Occipital lobe (tissue), 3 donors: ENCODE measurements at places on chromosomes 5 and 9. TPM values are rescaled to one million over a fixed set of nuclear protein-coding genes. Genes with fewer than 3 reads are reported as not detected.

DNA sequence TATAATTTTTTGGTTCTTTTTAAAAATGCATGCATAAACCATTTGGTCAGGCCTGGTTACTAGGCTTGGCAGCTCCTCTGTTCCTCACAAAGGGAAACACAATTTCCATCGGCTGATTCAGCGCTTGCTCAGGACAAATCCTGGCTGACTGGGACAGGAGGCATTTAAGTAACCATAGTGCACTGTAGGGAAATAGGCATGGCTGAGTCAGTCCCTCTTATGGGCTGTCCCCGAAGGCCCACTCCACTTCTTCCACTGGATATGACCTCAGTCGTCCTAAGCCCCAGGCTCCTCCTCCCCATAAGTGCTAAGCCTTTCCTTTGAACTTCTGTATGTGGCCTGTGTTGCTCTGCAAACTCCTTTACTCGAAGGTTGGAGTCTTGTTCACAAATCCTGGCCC, 71.2 kb upstream of the GLIS3 start:
- DNase-seq = no peak

GRCh38 chr9:13445103-13445500, 165.6 kb upstream of the MPDZ start:
- no peak for DNase-seq

- DNase-seq = no peak
Observed at GRCh38 chr9:27752069-27752468, 178.8 kb upstream of the C9orf72 start.

- DNase-seq = no peak
Observed at GRCh38 chr5:68189613-68190012, 25.9 kb upstream of the PIK3R1 start.

DNA sequence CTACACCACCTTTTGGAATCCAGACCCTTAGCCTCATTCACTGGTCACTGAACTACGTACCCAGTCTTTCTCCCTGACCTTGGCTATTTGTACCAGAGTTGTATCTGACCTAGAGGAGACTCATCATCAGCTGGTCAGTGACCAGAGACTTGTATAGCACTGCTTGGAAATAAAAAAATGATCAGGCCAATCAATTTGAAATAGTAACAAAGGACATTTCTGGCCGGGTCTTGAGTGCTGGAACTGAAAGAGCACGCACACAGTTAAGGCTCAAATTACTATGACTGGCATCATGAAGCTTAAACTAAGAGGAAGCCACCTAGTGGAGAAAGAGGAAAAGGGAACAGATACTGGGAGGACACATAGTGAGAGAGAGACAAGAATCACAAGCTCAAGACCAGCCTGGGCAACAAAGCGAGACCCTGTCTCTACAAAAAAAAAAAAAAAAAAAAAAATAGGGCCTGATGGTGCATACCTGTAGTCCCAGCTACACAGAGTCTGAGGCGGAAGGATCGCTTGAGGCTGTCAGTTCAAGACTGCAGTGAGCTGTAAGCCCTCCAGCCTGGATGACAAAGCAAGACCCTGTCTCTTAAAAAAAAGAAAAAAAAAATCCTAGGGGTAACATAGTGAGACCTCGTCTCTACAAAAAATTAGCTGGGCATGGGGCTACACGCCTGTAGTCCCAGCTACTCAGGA, 12.8 kb upstream of the SRP19 start:
- no peak for DNase-seq

DNA sequence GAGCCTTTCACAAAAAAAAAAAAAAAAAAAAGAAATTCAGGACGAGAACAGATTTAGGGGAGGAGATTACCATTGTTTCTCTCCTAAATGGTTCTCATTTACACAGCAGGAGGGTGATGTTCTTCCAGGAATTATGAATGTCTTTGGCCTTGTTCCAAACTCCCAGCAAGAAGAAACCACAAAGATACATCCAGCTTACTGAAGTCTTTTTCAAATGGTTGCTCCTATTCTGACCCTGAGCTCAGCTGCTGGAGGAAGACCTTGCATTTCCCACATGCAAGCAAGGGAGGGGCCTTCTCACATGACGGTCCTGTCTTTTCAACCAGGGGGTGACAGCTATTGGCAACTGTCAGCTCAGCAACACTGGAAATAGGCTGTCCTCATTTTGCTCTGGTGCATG, 203.0 kb upstream of the VLDLR start:
- no peak for DNase-seq

GRCh38 chr9:131676431-131676972, 63.4 kb downstream of the RAPGEF1 start:
- no peak for DNase-seq

- no peak for DNase-seq
Observed at GRCh38 chr5:147957901-147958300, 51.6 kb upstream of the C5orf46 start.

- no peak for DNase-seq
Observed at GRCh38 chr9:95118596-95118995, 198.9 kb downstream of the FANCC start.

- DNase-seq = no peak
Observed at GRCh38 chr9:111836311-111836710, 41.6 kb upstream of the SHOC1 start.

- DNase-seq = no peak
Observed at GRCh38 chr5:128522336-128522735, 15.7 kb downstream of the FBN2 start.

- no peak for DNase-seq
Observed at GRCh38 chr5:37495210-37495609, 116.1 kb downstream of the WDR70 start.

GRCh38 chr5:78858364-78858763, 126.7 kb downstream of the ARSB start:
- no peak for DNase-seq

DNA sequence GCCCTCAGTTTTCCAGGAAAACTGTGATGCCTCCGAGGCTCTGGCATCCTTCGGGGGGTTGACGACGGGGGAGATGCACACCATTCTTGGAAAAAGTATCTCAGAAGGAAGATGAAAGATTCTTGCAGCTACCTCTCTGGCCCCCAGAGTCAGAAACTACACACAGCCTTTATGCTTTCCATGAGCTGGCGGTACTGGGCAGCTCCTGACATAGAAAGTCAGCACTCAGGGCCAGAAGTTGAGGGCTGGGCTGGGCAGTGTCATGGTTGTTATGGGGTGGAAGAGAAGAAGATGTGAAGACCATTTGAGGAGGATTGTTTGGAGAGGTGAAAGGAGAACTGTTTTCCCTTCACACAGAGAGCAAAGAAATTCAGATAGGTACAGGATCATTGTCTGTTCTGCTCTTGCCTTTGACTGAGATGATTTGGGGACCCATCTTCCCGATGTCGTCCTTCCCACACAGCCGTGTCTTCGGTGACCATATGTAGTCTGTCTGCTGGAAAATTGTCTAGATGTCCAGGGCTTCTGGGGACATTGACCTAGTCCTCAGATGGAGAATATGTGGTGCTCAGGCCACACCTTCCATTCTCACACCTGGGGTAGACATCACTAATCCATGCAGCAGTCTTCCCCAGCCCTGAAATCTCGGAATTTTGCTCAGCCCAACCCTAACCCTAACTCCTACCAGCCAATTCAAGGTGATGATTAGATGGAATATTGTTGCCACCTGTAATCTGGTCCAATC, 237.1 kb downstream of the CACNA1B start:
- DNase-seq = no peak

DNA sequence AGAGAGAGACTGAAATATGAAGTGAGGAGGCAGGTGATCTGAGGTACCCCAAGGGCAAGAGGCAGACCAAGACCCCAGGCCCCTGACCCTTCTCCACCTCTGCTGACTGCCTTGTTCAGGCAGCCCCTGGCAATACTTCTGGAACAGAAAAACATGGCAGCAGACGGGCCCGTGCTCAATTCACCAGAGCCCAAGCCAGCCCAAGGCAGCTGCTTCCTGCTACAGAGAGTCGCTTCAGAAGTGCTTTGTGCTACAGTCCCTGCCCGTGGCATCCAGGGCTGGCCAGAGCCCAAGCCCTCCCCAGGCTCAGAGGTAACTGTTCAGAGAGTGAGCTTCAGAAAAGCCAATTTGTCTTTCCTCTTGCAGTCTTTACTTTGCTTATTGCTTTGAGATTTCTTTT, 151.4 kb upstream of the FSTL4 start:
- DNase-seq = no peak

DNA sequence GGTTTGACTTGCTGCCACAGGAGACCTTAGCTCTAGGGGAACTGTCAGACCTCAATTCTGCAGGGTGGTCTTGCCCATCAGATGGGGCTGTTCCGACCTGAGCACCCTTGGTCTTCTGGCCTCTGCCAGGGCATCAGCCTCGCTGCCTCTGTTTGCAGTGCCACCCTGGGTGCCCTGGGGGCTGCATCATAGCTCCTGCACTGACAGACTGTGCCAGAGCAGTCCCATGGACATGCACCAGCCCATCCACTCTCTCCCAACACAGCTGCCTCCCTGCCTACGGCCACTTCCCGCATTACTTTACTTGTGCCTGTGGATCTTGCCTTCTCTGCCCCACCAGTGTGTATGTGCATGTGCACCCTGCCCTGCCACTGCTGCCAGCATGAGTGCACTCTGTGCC, 884.7 kb upstream of the ARRDC3 start:
- no peak for DNase-seq

DNA sequence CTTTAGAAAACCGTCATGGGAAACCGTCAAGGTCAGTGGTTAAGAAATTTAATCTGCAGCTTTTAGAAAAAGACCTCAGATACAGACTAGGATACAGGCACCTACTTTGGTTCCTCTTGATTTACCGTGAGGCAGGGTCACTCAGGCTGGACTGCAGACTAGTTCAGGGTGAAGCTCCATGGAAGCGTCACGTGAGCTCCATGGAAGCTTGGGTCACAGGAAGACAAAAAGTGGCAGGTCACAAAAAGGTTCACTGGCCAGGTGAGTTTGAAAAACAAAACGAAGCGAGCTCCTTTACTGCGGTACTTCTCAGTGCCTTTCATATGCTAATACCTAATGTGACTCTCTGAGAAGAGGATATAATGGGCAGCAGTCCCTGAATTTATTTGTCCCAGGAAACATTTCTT, 43.0 kb downstream of the PRRC2B start:
- DNase-seq = no peak

DNA sequence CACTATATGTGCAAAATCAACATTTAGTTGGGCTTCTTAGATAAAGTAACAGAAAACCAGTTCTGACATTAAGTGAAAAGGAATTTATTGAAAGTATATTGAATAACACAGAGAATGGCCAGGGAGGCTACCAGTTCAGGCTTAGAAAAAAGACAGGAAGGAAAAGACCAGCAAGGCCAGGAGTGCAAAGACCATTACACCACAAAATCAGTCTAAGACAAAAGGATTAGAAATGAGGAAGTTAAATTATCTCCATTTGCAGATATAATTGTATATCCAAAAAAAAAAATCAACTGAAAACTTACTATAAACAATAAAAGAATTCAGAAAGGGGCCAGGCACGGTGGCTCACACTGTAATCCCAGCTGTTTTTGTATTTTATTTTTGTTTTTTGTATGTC, 4.8 kb upstream of the TEX10 start:
- no peak for DNase-seq

- no peak for DNase-seq
Observed at GRCh38 chr5:158013939-158014338, 155.0 kb upstream of the CLINT1 start.

DNA sequence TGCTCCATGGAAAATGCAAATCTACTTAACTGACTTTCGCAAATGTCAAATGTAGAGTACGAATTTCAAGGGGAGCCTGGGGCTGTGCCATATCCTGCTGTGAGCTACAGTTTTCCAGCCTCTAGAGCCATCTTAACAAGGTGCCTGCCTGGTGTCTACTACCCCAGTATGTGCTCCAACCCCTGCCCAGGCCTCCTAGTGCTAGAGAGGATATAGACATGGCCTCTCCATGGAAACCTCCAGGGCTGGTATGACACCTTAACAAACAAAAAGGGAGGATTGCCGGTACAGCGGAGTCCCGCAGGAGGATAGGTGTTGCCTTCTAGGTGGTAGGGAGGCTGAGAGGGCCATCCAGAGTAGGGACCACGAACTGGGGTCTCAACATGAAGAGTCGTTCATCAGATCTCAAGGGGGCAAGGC, 13.6 kb upstream of the IL3 start:
- no peak for DNase-seq

- no peak for DNase-seq
Observed at GRCh38 chr9:121893786-121894185, 199.3 kb downstream of the TTLL11 start.

DNA sequence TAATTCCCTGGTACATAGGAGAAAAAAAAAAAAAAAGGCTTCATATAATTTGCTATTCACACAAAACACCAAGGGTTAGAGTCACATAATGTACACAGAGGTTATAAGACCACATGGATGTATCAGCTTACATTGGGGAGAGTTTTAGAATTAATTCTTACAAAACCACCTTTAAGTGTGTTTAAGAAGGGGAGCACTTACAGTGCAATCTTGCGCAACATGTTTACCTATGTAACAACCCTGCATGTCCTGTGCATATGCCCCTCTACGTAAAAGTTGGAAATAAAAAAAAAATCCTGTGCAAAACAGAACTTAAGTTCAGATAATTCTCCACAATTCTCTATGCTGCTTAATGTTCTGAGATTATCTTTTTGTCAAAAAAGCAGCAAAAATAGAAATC, 190.0 kb downstream of the DENND1A start:
- no peak for DNase-seq

GRCh38 chr5:56638768-56639238, 176.5 kb upstream of the MAP3K1 start:
- no peak for DNase-seq

GRCh38 chr9:82488313-82489200, 500.0 kb downstream of the SPATA31D1 start:
- no peak for DNase-seq

GRCh38 chr9:21153336-21154017, 11.8 kb upstream of the IFNW1 start:
- DNase-seq = no peak

GRCh38 chr9:22052376-22052945, 43.4 kb upstream of the CDKN2B start:
- DNase-seq = peak; percentile 1

DNA sequence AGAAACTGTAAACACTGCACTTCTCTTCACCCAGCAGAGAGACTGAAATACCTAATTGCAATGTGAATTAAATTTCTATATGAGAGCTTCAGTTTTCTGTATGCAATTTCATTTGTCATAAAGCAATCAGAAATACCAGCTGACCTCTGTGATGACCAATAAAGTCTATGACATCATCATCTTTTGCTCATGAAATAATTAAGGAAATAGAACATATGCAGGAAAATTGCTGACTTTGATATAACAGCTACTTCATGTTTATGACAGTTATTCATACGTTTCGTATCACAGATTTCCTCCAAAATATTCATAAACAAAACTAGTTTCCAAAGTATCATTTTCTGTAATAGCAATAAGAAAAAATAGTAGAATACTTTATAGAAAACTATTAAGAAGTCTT, 652.3 kb downstream of the SLCO4C1 start:
- no peak for DNase-seq

- no peak for DNase-seq
Observed at GRCh38 chr9:134839455-134840125, 41.0 kb upstream of the FCN2 start.

CCDC183 gene
- total RNA-seq = 2.8 TPM

MARCHF11 gene
- total RNA-seq = 3.6 TPM

FOCAD gene
- 233 TPM for total RNA-seq

CAMK4 gene
- 130 TPM for total RNA-seq

FBP1 gene
- not detected for total RNA-seq

DMRT2 gene
- total RNA-seq = 0.16 TPM

NIPAL4 gene
- total RNA-seq = not detected

GOLGA1 gene
- 11.5 TPM for total RNA-seq

SLC1A1 gene
- total RNA-seq = 54.7 TPM
